Stimulated activated CD8-positive, alpha-beta memory T cell treated with anti-CD3 and anti-CD28 coated beads, Interleukin-4, amount 100 ng/mL, for 4 hours (primary cell): ENCODE measurements at places on chromosomes 11 and 22.

GRCh38 chr11:65692367-65692766 lies 19.7 kb upstream of the KAT5 start:
- no peak for DNase-seq

DNA sequence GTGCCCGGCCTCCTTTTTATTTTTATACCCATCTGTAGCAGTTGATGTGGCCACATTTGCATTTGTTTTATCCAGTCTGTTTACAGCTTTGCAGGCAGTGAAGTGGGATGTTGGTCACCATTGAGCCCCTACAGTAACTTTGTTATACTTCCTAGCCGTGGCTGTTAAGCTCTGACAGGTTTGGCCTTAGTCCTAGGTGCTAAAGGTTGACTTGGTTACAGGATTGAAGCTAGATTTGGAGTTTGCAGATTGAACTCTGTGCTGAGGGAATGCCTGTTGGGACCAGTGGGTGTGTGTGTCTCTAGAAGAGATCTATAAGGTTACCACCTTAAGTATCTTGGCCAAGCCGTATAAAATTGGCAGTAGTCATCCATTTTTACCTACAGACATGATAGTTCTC lies 91.2 kb downstream of the PPP6R3 start:
- no peak for DNase-seq

DNA sequence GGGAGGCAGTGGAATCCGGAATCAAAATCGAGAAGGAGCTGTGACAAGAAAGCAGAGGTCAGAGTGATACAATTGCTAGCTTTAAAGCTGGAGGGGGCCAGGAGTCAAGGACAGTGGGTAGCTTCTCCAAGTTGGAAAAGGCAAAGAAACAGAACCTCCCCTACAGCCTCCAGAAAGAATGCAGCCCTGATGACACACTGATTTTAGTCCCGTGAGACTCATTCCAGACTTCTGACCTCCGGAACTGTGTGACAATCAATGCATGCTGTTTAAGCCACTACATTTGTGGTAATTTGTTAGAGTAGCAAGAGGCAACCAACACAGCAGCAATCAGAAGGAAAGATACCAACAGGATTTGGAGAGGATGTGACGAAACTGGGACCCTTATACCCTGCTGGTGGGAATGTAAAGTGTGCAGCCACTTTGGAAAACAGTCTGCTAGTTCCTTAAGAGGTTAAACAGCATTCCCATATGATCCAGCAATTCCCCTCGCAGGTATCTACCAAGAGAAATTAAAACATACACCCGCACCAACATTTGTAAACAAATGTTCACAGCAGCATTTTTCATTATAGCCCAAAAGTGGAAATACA lies 66.7 kb downstream of the DSCAML1 start:
- no peak for DNase-seq

DNA sequence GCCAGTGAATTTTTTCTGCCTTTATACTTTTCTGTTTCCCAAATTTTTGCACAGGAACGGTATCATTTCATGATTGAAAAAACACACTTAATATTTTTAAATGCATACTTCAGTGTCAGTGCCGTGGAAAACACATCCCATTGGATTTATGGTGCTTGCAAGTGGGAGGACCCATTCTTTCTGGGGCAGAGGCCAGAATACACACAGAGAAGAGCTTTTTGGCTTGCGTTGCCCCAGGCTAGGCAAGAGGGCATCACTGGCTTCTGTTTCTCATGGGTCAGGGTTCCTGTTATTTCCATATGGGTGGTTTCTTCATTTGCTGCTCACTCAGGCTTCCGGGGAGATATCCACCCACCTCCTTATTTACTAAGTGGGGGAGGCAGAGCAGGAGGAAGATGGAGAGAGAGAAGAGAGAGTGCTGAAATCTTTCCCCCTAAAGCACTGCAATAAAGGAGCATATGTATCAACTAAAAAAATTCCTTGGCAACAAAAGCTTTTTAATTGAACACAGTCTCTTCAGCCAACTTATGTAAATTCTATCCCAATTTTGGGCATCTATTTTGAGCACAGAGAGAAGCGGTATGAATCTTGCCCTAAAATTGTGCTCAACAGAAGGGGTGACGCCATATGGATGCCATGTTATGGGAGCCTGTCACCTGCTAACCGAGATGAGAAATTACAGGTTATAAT lies 66.0 kb upstream of the KIRREL3 start:
- no peak for DNase-seq

- DNase-seq = no peak
Observed at GRCh38 chr11:16750417-16750816, 12.0 kb downstream of the C11orf58 start.

DNA sequence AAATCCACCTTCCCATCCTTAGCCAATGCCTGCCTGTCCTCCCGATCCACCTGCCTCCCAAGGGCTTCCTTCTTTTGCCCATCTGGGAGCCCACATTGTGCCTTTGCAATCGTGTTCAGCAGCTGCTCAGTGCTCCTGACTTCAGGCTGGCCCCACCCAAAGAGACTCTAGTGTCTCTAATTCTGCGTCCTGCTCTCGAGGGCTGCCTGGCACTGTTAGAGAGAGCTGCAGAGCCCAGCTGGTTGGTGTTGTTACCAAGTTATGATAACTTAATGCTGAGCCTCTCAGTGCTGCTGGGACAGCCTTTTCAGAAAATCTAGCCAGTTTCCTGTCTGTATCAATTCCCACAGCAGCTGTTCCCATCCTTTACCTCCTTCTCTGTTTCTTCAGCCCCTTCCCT lies 69.1 kb downstream of the MICAL2 start:
- DNase-seq = no peak

GRCh38 chr11:75262436-75262835 lies 21.9 kb downstream of the TPBGL start:
- DNase-seq = no peak

DNA sequence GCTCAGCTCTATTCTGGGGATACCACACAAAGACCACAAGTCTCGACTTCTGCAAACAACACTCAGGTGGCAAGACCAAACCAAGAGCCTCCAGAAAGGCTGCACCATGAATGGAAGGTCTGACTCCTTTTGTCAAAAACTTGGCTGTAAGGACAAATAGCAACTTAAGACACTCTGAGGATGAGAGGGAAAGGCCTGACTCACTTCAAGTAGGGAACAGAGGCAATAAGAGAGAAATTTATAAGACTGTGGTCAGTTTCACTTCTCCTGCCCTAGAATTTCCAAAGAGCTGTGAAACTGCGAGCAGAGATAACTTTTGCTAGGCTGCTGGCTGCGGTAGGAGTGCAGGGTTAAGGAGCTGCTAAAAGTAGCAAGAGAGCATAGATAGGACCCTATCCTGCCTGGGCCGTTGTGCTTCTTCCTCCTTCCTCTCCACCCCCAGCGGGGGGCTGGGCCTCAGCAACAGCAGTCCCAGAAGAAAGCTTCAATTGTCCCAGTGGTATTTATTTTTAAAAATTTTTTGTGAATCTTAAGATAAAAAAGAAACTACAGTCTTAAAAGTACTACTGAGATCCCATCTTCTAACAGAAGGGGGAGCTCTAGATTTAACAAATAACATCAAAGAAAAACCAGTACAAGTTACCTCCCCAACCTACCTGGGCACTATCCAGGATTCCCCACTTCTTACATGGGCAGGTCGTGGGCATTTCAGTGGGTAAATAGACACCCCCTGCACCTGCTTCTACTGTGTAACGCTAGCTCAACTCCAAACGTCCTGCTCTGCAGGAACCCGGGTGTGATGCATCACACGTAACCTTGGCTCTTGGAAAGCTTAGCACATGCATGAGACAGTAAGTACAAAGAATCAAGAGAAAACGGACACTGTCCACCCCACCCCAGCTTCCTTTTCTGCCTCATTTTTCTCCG lies 66.4 kb downstream of the SGSM3 start:
- no peak for DNase-seq

- DNase-seq = no peak
Observed at GRCh38 chr11:69928975-69929374, 109.8 kb upstream of the FGF3 start.

DNA sequence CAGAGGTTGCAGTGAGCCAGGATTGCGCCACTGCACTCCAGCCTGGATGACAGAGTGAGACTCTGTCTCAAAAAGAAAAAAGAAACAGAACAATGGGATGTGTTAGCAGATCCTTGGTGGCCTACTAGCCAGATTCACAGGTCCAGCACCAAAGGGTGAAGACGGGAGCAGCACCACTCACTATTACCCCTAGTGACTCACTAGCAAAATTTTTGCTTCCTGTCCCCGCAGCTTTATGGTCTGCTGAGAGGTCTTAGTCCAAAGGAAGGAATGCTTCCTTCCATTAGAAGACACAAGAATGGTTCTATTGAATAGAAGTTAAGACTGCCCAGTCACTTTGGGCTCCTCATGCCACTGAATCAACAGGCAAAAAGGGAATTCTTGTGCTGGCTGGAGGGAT lies 35.9 kb upstream of the NUP50 start:
- no peak for DNase-seq

DNA sequence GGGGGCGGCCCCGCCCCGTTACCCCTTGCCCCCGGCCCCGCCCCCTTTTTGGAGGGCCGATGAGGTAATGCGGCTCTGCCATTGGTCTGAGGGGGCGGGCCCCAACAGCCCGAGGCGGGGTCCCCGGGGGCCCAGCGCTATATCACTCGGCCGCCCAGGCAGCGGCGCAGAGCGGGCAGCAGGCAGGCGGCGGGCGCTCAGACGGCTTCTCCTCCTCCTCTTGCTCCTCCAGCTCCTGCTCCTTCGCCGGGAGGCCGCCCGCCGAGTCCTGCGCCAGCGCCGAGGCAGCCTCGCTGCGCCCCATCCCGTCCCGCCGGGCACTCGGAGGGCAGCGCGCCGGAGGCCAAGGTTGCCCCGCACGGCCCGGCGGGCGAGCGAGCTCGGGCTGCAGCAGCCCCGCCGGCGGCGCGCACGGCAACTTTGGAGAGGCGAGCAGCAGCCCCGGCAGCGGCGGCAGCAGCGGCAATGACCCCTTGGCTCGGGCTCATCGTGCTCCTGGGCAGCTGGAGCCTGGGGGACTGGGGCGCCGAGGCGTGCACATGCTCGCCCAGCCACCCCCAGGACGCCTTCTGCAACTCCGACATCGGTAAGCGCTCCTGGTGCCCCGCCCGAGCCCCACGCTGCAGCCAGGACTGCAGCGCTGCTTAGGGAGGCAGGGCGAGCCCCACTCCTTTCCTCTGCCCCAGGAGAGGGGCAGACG lies at the start of gene TIMP3:
TIMP3 (plus strand) TSS at position 169 of the 700 bp plus-strand sequence; CDS start at position 466, 297 bp downstream.
- DNase-seq = no peak

- DNase-seq = no peak
Observed at GRCh38 chr22:42439021-42439567, 6.9 kb upstream of the NFAM1 start.

GRCh38 chr11:111403051-111403726 lies 24.1 kb upstream of the POU2AF1 start:
- no peak for DNase-seq

DNA sequence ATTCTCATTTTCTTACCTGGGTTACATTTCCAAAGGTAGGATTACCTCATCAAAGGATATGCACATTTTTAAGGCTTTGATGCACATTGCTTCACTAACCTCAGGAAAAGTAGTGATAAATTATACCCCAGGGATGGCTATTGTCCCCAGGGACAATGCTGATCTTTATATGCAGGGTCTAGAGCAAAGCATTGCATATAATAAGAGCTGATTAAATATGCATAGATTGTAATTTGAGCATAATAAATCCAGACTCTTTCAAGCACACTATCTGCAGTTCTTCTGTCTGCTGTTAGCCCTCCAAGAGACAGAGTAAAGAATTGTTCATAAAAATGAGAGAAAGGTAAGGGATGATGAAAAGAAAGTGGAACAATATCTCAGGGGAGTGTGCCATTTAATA lies 57.3 kb upstream of the SYT13 start:
- DNase-seq = no peak

GRCh38 chr11:64606796-64607380 lies 15.9 kb downstream of the SLC22A12 start:
- DNase-seq = no peak

- no peak for DNase-seq
Observed at GRCh38 chr22:20423906-20424551, 13.6 kb downstream of the SCARF2 start.

- no peak for DNase-seq
Observed at GRCh38 chr11:78806214-78807004, 231.7 kb upstream of the NARS2 start.

DNA sequence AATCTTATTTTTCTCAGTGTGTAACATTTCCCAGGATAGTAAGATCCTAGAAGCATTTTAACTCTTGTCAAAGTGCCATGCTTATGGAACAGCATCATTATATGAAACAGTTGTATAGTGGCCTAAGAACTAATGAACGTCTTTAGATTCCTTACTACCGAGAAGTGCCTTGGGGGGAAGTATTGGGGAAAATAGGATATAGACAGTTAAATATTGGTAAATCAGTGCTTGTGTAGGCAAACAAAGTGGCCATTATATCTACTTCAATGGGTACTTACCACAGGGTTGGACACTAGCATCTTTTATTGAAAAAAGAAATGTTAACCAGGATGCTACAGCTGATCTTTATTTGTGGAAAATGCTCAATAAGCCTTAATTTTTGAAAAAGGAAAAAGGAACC lies 11.3 kb downstream of the FAR1 start:
- no peak for DNase-seq

- DNase-seq = no peak
Observed at GRCh38 chr22:36770513-36771231, 5.2 kb downstream of the IFT27 start.

DNA sequence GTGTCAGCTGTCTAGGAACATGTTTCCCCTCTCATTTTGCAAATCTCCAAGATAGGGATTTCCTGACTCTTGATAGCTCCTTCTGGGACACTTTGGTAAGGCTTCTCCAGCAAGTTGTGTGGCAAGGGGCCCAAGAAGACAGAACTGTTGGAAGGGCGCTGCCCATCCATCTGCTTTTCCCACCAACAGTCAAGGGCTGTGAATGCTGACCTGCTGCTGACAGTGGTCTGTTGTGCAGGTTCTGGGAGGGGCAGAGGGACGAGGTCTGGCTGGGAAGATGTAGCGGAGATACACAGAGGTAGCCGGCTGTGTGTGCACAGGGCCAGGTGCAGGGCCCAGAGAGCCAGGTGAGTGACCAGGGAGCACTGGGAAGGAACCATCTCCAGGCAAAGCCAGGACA lies 12.2 kb downstream of the BCR start:
- DNase-seq = no peak

DNA sequence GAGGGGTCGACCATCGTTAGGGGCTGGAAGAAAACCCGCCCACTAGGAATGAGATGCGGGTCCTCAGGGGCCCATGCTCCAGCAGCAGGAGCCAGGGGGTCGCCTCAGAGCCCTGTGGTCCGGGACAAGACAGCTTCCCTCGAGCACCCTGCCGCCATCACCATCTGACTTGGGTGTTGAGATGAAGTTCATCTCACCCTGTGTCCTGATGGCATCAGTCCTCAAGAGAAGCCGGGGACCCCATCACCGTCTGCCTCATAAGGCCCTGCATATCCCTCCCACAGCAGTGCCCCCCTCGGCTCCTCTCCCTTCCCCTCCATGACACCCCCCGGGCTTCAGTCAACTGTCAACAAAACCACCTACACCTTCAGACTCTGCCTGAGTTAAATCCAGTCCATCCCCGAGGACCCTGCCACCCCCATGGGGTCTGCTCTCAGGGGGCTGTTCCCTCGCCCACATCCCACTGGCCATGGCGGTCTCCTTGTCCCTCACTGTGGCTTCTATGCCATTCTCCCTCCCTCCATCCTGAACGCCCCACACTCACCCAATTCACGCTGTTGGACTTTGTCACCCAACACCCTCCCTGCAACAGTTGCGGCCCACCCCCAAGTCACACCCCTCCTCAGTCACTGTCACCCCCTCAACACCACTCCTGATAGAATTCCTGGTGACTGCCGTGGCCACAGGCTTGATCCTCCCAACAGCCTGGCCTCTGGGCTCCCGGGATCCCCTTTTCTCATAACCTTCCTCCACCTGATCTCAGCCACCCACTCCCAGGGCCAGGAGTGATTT lies 87.7 kb upstream of the RTL6 start:
- DNase-seq = no peak
